ENCODE measurements at places on chromosomes 2 and 18.

- H3K27me3 ChIP-seq = no peaks in the 10 kb centered on the region
- H3K36me3 ChIP-seq = no peaks in the 10 kb centered on the region
- peak overlapping the region; percentile 37 for H3K27ac ChIP-seq
- peaks cover 5% of the 10 kb centered on the region for H3K4me1 ChIP-seq
These were observed 456 bp downstream of the LRP1B start for GRCh38 chr2:142130111-142131009.

- H3K27ac ChIP-seq = no peak overlapping the region
- no peaks in the 10 kb centered on the region for H3K36me3 ChIP-seq
- H3K4me1 ChIP-seq = no peaks in the 10 kb centered on the region
- no peak for DNase-seq
- H3K27me3 ChIP-seq = no peaks in the 10 kb centered on the region
These were observed 53.3 kb upstream of the ACAA2 start for GRCh38 chr18:49866680-49867079.

DNA sequence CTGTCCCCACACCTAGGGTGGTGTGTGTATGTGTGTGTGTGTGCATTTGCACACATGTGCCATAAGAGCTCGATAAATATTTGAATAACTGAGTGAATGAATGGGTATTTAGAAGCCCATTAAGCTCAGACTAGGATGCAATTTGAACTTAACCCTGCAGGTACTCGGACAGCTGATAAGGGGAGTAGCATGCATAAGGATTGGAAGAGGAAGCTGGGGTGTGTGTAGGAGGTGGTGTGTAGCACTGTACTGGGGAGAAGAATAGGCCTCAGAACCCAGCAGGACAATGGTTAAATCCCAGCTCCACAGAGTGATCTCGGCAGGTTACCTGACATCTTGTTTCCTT lies 1.8 kb upstream of the KCNF1 start:
- no peaks in the 10 kb centered on the region for H3K27me3 ChIP-seq
- no peaks in the 10 kb centered on the region for H3K36me3 ChIP-seq
- DNase-seq = no peak
- H3K4me1 ChIP-seq = peaks cover 3% of the 10 kb centered on the region
- no peak overlapping the region for H3K27ac ChIP-seq

- H3K27ac ChIP-seq = no peak overlapping the region
- no peaks in the 10 kb centered on the region for H3K4me1 ChIP-seq
- H3K36me3 ChIP-seq = no peaks in the 10 kb centered on the region
- H3K27me3 ChIP-seq = peaks cover 17% of the 10 kb centered on the region
These were observed 24.4 kb downstream of the SGPP2 start for GRCh38 chr2:222448748-222449181.

- no peaks in the 10 kb centered on the region for H3K27me3 ChIP-seq
- H3K27ac ChIP-seq = no peak overlapping the region
- DNase-seq = no peak
- no peak overlapping the region for H3K4me3 ChIP-seq
These were observed 7.2 kb downstream of the NT5DC4 start for GRCh38 chr2:112728029-112728362.
